ENCODE measurements at places on chromosomes 5 and 9.
A peak's percentile ranks its signal among the peaks of the same experiment; 100 is the strongest.

DNA sequence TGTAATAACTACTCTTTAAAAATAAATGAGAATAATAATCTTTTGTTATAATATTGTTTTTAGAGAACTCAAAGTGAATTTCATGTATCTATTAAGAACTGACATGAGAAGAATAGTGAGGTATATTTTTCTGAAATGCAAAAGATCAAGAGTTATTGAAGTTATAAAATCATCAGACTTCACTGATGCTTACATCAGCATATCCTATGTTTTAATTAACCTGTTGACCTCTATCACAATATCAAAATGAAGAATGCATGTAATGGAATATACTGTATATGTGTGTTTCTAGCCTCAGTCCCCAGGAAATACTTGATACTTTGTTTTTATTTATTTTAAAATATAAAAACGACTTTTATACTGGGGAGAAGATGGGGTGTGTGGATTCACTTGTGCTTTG, 533.1 kb downstream of the KCTD16 start:
- no peak for DNase-seq

DNA sequence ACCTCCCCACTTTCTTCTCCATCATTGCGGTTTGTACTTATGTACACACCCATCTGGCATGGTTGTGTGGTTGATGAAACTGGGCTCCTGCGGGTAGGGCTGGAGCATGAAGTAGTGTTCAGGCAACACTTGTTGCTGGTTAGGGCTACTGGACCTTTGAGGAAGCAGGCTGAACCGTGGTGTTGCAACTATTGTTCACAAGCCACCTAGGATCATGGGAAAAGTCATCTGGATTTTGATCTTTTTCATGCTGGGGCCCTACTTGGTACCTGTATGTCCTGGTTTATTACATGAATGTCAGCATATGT, 40.1 kb upstream of the TIFAB start:
- no peak for DNase-seq

DNA sequence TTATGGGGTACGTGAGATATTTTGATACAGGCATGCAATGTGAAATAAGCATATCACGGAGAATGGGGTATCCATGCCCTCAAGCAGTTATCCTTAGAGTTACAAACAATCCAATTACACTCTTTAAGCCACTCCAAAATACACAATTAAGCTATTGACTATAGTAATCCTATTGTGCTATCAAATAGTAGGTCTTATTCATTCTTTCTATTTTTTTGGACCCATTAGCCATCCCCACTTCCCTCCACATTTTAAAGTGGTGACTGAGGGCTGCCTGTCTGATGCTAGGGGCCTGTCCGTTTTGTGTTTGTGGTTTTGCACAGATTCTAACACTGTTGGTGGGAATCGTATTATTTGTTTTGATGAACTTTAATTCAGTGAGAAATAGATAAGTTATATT, 129.7 kb upstream of the DHFR start:
- no peak for DNase-seq

DNA sequence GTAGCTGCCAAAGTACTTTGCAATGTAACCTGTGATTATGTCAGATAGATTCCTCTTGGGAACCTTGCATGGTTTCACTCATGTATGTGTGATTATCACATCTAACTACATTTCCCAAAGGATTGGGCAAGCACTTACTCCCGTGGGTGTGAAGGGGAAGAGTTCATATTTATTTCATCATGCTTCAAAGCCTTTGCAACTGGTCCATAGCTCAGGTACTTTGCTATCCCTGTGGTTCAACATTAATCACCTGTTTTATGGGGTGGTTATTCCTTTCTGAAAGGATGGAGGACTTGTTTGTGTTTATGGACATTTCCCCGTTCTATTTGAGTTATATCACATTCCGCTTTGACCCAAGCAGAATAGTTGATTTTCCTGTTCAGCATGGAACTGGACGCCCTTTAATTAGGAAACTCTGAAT, 13.6 kb upstream of the ERMP1 start:
- DNase-seq = no peak

DNA sequence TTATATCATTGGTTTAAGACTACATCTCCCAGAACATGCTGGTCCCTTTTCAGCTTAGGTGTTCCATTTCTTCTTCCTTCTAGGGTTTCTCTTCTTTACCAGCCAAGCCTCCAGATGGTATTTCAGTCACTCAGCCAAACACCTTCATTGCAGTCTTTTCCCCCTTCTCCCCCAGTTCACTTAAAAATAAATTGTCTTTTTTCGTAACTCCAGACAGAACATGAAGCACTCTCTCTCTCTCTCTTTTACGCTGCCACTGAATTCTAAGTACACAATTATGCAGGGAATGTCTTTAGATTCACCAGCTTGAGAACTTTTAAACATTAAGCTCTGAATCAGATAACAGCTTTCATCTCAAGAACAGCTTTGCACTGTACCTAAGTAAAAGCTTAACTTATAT, 419.7 kb upstream of the BRINP1 start:
- no peak for DNase-seq

- DNase-seq = no peak
Observed at GRCh38 chr5:162529209-162529608, 461.6 kb downstream of the GABRG2 start.

- no peak for DNase-seq
Observed at GRCh38 chr5:19492861-19493260, 495.1 kb downstream of the CDH18 start.

DNA sequence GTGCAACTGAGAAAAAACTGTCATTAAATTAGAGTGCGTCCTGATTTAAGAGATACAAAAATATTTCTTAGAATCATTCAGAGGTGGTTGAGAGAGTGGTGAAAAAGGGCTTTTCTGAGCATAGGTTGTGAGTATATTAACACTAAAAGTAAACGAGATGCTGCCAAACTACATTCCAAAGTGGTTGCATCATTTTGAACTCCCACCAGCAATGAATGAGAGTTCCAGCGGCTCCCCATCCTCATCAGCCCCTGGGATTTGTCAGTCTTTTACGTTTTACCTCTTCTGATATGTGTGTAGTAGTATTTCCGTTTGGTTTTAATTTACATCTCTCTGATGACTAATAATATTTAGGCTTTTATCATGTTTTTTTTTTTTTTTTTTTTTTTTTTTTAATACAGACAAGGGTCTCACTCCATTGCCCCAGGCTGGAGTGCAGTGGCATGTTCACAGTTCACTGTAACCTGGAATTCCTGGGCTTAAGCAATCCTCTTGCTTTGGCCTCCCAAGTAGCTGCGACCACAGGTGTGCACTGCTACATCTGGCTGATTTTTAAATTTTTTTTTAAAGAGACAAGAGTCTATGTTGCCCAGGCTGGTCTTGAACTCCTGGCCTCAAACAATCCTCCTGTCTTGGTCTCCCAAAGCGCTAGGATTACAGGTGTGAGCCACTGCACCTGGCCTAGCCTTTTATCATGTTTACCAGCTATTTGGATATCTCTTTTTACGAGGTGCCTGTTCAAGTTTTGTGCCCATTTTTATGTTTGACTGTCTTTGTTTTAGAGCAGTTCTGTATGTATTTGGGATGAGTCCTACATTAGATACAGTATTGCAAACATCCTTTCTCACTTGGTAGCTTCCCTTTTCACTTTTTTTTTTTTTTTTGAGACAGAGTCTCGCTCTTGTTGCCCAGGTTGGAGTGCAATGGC, 17.0 kb downstream of the PRRT1B start:
- DNase-seq = no peak

DNA sequence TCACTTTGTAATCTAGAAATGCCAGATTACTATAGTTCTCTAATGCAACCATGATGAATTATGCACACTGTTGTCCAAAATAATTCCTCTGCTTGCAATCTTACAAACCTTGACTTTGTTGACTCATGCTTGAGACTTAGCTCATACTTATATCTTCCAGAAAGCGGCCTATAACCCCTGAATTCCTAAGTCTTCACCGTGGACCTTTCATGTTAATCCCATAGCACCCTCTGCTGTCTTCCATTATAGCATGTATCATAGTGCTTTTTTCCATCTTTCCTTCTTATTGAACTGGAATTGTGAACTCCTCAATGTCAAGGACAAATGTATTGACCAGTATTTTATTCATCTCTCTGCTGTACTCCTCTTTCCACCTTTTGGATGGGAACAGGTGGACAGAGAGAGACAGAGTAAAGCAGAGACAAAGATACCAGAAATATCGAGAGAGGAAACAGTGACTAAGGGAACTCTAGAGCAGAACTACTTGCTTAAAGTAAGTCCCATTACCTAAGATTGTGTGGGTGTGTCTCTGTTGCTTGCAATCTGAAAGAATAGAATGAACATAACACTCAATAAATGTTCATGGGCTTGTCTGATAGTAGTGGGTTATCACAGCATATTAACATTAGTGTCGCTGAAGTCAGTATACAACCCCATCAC, 110.0 kb downstream of the LURAP1L start:
- DNase-seq = no peak

GRCh38 chr5:114789773-114790402, 379.8 kb downstream of the TRIM36 start:
- DNase-seq = no peak

- DNase-seq = no peak
Observed at GRCh38 chr9:123107639-123108285, 74.3 kb downstream of the GPR21 start.

GRCh38 chr5:1445313-1445688, at the start of gene SLC6A3:
SLC6A3 (minus strand) TSS chr5:1445440; CDS start chr5:1443197, 2,243 bp downstream.
- peak; percentile 49 for DNase-seq

DNA sequence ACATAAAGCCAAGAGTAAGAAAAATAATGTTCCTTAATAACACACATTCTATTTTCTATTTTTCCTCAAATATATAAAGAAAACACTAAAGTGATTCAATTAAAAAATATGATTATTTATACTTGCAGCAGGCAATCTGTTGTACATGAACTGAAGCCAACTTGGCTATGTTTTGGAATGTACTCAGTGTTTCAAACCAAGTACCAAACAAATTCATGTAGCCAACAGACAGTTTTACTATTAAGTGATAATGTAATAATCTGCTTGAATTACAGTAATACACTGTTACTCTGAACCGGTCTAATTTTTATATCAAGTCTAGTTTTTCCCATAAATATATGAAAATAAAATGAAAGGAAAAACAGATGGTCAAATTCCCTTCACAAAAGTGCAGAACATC, 58.0 kb downstream of the CEP120 start:
- no peak for DNase-seq

GRCh38 chr5:2817031-2817603, 65.6 kb upstream of the IRX2 start:
- no peak for DNase-seq

DNA sequence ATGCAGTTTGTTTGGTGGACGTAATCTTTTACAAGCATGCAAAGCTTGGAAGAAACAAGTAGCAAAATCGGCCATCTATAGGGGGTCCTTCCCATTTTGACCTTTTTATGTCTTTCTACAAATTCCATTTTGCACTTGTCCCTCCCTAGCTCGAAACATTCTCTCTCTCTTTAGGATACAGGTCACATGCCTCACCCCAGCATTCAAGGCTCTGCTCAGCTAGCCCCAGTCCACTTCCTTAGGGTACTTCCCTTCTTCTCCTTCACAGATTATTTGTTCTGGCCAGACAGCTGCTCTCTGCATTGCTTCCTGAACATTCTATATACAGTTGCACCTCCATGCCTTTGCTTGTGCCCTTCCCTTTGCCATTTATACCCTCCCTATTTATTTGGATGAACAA, 31.7 kb upstream of the TRIM14 start:
- no peak for DNase-seq

- no peak for DNase-seq
Observed at GRCh38 chr5:586751-587285, 25.3 kb upstream of the CEP72 start.

- no peak for DNase-seq
Observed at GRCh38 chr9:127805620-127806019, 2.9 kb downstream of the FPGS start.

- no peak for DNase-seq
Observed at GRCh38 chr5:180782748-180783147, 19.9 kb downstream of the MGAT1 start.

DNA sequence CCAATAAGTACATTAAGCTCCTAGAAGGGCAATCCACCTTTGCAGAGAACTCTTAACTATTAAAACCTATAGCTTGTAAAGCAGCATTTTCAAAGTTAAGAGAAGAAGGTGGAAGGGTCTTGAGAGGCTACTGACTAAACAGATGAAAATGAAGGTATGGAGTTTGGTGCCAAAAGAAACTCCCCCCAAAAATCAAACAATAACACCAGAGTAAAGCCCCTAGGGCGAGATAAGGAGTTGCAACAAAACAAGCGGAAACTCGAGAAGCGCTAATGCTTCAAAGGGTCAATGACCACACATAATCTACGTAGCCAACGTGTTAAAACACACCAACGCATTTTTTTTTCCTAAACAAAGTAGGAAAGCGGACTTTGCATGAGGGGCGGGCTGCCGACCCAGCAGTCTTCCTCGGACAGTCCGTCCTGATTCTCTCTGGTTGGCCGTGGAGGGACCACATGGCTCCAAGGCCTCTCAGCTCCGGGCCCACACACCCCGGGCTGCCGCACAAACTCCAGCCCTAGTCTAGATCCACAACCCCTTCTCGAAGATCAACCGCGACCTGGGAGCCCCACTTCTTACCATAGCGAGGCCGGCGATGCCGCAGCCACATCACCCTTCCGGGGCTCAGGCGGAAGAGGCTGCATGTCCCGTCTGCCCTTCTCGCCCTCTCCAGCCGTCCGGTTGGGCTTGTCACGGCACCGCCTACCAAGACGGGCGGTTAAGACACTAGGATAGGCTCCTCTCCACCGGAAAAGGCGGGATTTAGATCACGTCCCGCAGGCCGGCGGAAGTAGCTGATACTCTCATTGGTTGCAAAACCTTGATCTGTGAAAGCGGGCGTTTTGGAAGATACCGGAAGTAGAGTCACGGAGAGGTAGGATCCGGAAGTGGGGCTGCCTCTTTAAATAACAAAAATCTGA, at the start of the genes TMEM167A and XRCC4:
Gene TMEM167A, minus strand, starts transcription at position 653 of the 920 bp plus-strand sequence. Its CDS starts 71 bp downstream, at position 582.
Gene XRCC4, plus strand, starts transcription at position 806 of the 920 bp plus-strand sequence. CDS start 27,373 bp downstream, outside the sequence.
- peak; percentile 92 for DNase-seq

DNA sequence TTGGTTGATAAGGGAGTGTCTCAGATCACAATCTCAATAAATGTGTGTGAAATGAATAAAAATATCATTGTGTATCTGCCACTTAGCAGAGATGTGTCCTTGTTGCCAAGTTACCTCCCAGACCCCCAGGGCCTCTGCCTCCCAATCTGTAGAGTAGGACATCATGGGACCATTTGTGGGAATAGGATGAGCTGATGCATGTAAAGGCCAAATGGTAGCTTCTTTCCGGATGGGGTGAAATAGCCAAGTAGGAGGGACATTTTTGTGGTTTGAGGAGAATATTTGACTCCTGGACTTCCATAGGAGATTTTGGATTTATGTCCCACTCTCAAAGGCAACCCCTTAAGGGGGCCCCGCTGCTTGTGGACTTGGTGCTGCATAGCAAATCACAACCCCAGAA, 82.6 kb upstream of the HRH2 start:
- DNase-seq = no peak

GRCh38 chr9:101508211-101508610, 25.4 kb upstream of the RNF20 start:
- DNase-seq = no peak

DNA sequence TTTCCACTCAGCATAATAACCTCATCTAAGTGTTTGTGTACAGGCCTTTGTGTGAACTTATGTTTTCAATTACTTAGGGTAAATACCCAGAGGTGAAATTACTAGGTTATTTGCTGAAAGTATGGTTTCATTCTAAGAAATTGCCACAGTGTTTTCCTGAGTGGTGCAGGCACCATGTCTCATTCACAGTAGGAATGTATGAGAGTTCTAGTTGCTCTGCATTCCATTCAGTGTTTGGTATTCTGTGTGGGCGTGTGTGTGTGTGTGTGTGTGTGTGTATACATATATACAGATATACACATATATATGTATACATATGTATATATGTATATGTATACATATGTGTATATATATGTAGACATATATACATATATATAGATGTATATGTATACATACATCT, 8.8 kb upstream of the SVEP1 start:
- no peak for DNase-seq

- DNase-seq = no peak
Observed at GRCh38 chr9:117775591-117775990, 71.4 kb downstream of the TLR4 start.
